ENCODE measurements at places on chromosomes 12 and 14. TPM values are rescaled to one million over a fixed set of nuclear protein-coding genes. Genes with fewer than 3 reads are reported as not detected.

The KRT75 gene
- not detected for total RNA-seq

The ISM2 gene
- total RNA-seq: not detected

The KRT8 gene
- total RNA-seq: 5.5 TPM

The TMTC2 gene
- total RNA-seq: 3.5 TPM
